ENCODE measurements at places on chromosomes 3 and 15.

GRCh38 chr15:52635908-52636307 is 43.3 kb downstream of the ATOSA start:
- no peak for DNase-seq

DNA sequence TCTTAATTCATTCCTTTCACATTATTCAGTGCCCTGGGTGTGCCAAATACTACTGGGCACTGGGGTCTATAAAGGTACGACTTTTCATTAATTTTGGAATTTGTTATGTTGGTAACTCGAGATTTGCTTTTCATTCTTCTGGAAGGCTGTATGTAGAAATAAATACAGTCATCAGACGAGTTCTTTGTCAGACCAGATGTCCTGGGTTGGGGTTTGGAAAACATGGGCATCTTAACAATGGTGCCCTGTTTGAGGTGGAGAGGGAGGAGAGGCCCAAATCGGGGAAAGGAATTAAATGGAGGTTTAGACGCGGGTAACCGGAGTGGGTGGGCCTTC is 662 bp upstream of the GLCE start:
- no peak for DNase-seq

GRCh38 chr3:182970811-182971418 is 9.4 kb downstream of the DCUN1D1 start:
- DNase-seq = no peak

- DNase-seq = no peak
These were observed 496.7 kb upstream of the CFAP20DC start for GRCh38 chr3:59546522-59546921.

DNA sequence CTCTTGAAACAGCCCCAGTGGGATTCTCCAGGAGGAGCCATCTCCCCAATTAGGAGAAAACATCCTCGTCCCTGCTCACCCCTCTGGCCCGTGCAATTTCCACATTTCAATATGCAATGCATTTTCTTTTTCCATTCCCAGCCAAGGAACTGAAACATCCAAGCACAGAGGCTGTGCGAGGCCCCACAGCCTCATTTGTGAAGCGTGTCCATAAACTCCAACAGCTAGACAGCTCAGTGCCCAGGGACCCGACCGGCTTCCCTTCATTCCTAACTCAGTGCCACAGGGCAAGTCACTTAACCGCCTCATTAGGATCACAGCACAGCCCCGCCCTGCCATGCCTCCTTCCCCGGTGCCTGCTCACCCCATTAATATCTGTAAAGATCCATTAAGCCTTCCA is 204.2 kb upstream of the IGF1R start:
- DNase-seq = no peak

GRCh38 chr3:128218548-128219257 is 65.4 kb downstream of the EEFSEC start:
- DNase-seq = no peak

- peak; percentile 38 for DNase-seq
These were observed 829 bp downstream of the RNF7 start for GRCh38 chr3:141738891-141739363.

DNA sequence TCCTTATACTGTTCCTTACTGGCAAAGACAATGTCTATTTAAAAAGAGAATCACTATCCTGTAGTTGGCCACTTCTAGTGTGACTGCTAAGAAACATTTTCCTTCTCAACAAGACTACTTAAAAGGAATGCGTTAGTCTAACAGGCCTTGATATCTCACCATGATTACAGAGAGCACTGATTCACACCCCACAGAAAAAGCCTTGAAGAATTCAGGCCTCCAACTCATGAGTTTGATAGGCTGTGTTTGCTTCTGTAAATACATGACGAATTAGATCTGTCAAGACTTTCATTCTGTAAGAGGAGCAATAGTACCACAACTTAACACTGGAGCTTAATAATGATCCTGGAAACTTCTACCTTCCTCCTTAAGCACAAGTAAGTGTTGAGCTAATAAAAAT is 432.8 kb upstream of the NR2F2 start:
- DNase-seq = no peak

DNA sequence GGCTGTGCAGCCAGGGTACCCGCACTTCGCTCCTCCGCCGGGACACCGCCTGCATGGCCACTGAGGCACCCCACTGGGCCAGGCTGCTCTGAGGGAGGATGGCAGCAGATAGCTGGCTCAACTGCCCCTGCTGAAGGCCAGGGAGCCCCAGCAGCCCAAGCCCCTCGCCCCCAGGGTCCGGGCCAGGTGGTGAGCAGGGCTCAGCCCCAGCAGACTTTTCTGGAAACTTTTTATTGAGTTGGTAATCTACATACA is 11.5 kb downstream of the PLIN1 start:
- no peak for DNase-seq

GRCh38 chr3:5466717-5467116 is 279.2 kb downstream of the EDEM1 start:
- DNase-seq = no peak

- DNase-seq = no peak
These were observed 48.6 kb upstream of the MAGEF1 start for GRCh38 chr3:184760337-184761074.

DNA sequence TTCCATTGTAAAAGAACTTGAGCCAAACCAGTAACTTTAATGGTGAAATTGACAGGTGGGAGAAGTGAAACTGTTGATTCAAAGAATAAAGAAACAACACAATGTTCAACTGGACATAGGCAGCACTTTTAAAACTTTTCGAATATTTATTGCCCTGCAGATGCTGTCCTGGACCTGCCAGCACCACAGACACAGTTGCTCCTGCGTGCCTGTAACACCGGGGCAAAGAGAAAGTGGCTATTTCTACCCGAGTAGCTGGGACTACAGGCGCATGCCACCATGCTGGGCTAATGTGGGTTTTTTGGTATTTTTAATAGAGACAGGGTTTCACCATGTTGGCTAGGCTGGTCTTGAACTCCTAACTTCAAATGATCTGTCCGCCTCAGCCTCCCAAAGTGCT is 7.4 kb downstream of the IL5RA start:
- no peak for DNase-seq

- DNase-seq = peak; percentile 61
These were observed 649 bp upstream of the PLOD2 start for GRCh38 chr3:146161663-146162002.

DNA sequence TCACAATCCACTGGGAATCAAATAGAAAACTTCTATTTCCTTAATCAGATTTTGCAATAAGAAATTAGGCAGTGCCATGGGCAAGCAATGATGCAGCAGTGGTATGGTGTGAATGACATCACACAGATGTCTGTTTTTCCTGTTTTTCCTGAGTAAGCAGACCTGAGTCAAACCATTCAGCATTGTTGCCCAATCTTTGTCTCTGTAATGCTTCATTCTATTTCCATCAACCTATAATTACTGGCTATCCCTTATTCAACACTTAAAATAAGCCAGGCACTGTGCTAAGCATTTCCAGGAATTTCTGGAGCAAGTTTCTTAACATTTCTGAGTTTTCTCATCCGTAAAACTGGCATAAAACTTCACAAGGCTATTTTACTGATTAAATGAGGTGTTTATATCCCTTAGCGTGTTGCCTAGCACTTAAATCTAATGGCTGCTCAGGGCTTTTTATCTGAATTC is 11.3 kb upstream of the OXSR1 start:
- peak; percentile 70 for DNase-seq

- no peak for DNase-seq
These were observed 18.4 kb upstream of the GABRA5 start for GRCh38 chr15:26848498-26848897.

All from right lung (tissue), 10 donors.